H1 (cell line): ENCODE measurements at places on chromosomes 1 and 21. TPM values are rescaled to one million over a fixed set of nuclear protein-coding genes. Genes with fewer than 3 reads are reported as not detected.

DNA sequence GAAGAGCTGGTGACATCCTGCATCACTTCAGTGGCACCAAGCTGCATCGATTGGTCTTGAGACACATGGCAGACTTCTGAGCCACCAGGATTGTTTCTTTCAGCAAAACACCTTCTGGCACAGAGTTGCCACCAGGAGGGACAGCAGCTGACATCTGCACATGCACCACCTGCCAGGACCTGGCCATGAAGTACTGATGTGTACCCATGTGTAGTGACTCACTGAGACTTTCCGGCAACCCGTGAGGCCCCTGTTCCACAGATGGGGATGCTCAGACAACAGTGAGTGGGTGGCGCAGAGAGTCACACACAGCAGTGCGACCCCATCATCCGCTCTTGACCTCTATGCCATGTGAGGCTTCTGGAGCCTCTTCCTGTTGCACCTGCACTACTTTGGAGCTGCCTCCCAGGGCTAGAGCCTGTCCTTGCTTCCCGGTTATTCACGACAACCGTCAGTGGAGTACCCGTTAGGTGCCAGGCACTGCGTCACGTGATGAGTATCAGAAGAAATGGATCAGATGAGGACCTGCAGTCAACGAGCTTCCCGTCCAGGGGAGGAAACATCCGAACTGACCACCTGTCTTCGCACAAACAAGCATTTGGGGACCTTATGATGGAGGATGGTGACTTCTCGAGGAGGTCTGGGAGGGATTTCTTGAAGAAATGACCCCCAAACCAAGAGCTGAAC lies 80.5 kb upstream of the VAMP3 start:
- H3K4me3 ChIP-seq, result no peak overlapping the region
- no peaks in the 10 kb centered on the region for H3K4me1 ChIP-seq
- no peak overlapping the region for H3K27ac ChIP-seq
- DNase-seq, result no peak
- H3K27me3 ChIP-seq, result no peaks in the 10 kb centered on the region; the same call in 1 of the 2 replicates

DNA sequence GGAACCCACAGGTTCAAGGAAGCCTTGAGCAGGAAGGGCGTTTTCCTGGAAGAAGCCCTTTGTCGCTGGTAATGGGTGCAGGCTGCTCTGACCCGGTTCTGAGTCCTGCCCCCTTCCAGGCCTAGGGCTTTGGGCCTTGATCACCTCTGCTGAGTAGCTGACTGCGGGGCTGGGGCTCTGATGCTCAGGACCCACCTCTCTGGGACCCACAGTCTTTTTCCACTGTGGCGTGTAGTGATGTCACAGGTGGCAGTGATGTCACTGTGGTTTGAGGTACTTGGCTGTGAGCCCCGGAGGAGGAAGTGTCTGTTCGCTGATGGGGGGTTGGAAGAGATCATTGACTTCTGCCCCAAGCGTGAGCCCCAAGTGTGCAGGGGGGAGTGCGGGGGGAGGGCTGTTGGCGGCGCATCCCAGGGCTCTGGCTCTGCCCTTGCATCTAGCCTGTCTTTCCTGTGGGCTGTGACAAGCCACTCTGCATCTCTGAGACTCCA lies 6.9 kb downstream of the TNFRSF1B start:
- peaks cover 5% of the 10 kb centered on the region; the same call in 1 of the 2 replicates for H3K27me3 ChIP-seq
- no peaks in the 10 kb centered on the region for H3K4me1 ChIP-seq
- no peaks in the 10 kb centered on the region for H3K36me3 ChIP-seq
- no peak overlapping the region for H3K4me3 ChIP-seq

GRCh38 chr1:156284112-156284511 lies at the start of gene TMEM79:
TSS of gene TMEM79 (plus strand) at chr1:156284325. CDS start at chr1:156285227, 902 bp downstream.
- H3K4me3 ChIP-seq, result peak within 1 kb of the TSS; percentile 81
- no peaks in the 10 kb centered on the region for H3K4me1 ChIP-seq
- peak within 1 kb of the TSS; percentile 78 for H3K27ac ChIP-seq

PCP4 gene
- total RNA-seq, result 1.8 and 2.3 TPM in 2 replicates

DNA sequence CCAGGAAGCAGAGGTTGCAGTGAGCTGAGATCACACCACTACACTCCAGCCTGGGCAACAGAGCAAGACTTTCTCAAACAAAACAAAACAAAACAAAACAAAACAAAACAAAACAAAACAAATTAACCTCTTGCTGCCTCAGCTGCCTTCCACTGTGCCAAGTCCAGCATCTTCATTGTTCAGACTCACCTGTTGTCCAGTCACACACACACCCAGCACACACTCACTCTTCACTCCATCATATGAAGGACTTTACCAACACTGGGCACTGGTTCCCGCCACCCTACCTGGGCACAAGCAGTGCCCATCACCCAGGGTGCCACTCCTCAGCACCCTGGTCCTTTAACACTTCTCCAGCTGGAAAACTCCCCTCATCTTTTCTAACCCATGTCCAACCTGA lies 14.6 kb downstream of the PYCR2 start:
- no peak overlapping the region for H3K27ac ChIP-seq
- no peaks in the 10 kb centered on the region for H3K4me1 ChIP-seq
- no peak overlapping the region for H3K4me3 ChIP-seq
- no peak for DNase-seq

INTS7 gene
- total RNA-seq, result 22.4 and 24.3 TPM in 2 replicates

PRELP gene
- total RNA-seq, result 0.13 and 0.19 TPM in 2 replicates

GRCh38 chr1:198153103-198153502 lies 3.7 kb upstream of the NEK7 start:
- no peak overlapping the region for H3K27ac ChIP-seq
- H3K36me3 ChIP-seq, result no peaks in the 10 kb centered on the region
- H3K4me3 ChIP-seq, result no peak overlapping the region
- H3K4me1 ChIP-seq, result peaks cover 6% of the 10 kb centered on the region
- no peak for DNase-seq

- no peaks in the 10 kb centered on the region for H3K27me3 ChIP-seq
- no peak overlapping the region for H3K27ac ChIP-seq
- DNase-seq, result no peak
- H3K4me1 ChIP-seq, result no peaks in the 10 kb centered on the region
- H3K36me3 ChIP-seq, result no peaks in the 10 kb centered on the region
Observed at GRCh38 chr1:116297495-116298212, 75.4 kb upstream of the ATP1A1 start.

DNA sequence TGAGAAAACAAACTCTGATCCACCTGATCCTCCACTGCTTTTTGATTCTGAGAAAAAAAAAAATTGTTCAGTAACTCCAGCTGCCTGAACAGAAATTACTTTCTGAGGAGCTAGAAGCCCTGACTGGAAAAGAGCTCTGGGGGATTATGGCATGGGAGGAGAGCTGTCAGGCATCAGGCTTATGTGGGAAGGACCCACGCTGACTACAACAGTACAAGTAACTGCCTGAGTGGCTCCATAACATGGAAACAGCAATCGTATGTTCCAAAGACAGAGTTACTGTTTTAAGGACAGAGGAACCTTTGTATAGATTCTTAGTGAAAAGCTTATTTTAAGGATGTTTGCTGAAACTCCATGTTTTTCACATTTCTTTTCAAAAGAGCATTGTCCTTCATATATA lies 1.2 kb upstream of the ANGPTL7 start:
- no peak for DNase-seq
- H3K27me3 ChIP-seq, result no peaks in the 10 kb centered on the region
- no peaks in the 10 kb centered on the region for H3K4me1 ChIP-seq
- H3K4me3 ChIP-seq, result no peak overlapping the region
